ENCODE measurements at places on chromosomes 7 and 10.

GRCh38 chr7:149284343-149284742 is 22.3 kb downstream of the ZNF783 start:
- DNase-seq: no peak

DNA sequence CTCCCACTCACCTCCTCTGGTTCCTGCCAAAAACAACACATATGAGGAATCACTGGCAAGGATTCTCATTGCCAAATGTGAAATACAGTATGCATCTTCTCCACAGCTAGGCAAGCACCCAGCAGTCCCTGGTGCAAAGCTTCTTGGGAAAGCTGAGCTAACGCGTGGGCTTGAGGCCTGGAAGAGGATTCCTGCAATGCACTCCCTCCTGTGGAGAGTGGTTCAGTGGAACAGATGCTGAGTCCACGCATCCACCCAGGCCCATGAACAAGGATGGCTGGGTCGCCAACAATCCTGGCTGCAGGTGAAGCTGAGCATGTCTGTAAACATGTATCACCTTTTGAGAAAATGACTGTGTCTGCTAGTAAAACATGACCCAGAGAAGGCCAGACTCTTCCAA is 113.2 kb upstream of the CHST15 start:
- no peak for DNase-seq

- DNase-seq: no peak
These were observed 1.1 kb downstream of the ATG9B start for GRCh38 chr7:151023232-151023631.

DNA sequence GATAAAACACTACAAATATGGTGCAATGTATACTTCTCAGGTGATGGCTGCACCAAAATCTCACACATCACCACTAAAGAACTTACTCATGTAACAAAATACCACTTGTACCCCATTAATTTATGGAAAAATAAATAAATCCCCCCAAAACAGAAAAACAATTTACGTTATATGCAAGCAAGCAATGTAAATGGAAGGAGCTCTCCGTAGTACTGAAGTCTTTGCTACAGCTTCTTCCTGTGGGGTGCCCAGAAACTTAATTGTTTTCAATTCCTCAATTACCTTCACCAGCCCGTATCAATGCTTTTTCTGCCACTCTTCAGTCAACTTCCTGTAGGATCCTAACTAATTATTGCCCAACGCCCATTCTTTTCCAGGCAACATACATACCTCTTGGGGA is 138.1 kb downstream of the RELN start:
- DNase-seq: peak; percentile 31

DNA sequence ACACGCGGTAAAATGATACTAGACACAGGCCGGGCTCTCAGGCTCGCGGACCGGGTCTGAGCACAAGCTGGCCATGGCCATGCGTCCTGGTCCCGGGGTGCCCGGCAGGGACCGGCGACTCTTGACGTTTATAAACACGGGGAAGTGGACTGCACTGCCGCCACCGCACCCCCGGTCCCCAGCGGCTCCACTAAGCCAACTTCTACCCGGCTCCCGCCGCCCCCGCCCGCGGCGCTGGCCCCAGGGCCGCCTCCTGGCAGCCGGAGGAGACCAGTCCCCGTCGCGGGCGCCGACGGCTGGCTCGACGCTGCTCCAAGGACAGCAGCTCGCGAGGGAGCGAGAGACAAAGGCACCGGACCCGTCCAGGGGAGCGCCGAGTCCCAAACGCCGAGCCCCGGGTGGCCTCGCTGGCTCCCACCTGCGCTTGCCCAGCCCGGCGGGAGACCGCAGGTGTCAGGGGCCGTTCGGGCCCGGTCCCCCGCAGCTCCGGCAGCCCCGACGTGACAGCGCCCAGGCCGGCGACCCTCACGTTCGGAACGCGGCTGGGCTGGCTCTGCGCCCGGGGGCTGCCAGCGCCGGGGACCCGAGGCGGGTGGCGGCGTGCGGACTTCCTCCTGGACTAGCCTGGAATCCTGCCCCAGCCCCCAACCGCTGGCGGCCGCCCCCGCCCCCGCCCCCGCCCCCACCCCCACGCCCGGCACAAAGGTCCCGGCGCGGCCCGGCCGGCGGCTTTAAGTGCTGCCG is 517 bp downstream of the ITGB1 start:
- peak; percentile 71 for DNase-seq

DNA sequence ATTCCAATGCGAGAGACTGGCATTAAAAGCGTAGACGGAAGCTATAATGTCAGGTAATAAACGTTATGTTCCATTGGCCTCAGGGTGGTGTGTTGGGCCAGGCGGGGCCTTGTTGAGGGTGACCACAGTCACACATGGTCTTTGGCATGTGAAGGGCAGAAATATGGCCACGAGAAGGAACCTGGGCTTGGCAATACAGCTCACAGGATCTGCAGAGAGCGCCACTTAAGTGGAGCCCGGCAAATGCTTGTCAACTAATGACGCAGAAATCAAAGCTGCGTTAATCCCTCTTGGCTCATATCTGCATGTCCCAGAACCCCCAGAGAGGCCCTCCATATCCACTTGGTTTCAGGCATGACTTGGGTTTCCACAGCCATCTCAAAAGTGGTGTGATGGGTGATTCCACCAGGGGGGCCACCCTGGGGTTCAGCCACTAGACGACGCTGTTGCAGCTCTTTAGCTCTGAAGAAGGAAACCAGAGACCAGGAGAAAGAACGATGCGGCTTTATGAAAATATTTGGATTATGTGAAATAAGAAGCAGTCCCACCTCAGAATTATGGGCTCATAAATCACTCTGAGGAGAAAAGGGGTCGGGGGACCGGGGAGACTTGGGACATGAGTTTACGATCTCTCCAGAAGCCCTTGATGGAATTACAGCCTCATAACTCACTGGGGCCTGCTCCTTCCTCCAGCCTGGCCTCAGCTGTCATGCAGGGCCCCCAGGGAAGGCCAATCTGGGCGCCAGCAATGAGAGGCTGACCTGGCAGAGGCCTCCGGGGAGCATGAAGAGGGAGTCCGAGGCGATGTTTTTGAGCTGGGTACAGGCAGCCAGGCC is 462.5 kb downstream of the PLXNA4 start:
- DNase-seq: no peak

GRCh38 chr10:58773341-58773740 is 260.7 kb downstream of the BICC1 start:
- DNase-seq: no peak

GRCh38 chr7:127815631-127816145 is 163.7 kb downstream of the SND1 start:
- DNase-seq: no peak

DNA sequence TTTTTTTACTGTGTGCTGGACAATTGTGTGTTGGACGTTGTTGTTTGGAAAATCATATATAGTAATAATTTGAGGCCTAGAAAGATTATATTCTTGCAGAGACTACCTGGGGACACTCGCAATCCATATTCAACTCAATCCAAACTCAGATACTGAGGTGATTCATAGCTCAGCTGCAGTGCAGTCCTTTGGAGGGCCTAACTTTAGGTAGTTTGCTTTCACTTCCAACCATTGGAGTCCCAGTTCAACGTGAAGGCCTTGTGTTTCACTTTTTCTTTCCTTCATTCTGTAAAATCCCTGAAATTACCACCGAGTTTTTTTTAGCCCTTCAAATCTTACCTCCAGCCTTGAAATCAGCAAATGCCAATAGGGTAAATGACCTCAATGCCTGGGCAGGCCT is 32.3 kb downstream of the ATRNL1 start:
- no peak for DNase-seq

DNA sequence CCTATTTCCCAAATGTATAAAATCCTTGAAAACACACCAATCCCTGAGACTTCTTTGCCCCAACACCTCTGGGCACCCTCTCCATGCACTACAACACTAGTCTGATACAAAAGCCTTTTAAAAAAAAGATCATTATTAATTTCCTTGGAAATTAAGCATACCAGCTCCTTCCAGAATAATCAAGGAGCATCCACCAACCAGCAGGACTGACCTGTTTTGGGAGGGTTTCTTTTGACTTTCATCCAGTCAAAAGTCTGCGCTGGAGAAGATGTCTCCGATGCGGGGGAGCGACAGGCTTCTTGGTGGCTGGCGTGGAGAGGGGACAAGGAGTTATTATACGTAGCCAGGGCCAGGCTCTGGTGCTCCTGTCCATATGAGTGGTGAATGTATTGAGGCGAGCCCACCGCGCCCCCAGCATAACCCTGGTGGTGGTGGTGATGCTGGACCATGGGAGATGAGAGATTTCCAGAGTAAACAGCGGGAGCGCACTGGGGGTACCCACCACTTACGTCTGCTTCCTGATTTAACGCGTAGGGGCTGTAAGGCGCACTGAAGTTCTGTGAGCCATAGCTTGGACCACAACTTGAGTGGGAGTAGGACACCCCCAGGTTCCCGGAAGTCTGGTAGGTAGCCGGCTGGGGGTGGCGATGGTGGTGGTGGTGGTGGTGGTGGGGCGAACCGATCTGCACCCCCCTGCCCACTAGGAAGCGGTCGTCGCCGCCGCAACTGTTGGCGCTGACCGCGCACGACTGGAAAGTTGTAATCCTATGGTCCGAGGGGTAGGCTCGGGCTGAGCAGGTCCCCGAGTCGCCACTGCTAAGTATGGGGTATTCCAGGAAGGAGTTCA is 527 bp downstream of the HOXA1 start:
- DNase-seq: no peak

GRCh38 chr7:54349229-54349628 is 192.9 kb upstream of the VSTM2A start:
- DNase-seq: peak; percentile 77

DNA sequence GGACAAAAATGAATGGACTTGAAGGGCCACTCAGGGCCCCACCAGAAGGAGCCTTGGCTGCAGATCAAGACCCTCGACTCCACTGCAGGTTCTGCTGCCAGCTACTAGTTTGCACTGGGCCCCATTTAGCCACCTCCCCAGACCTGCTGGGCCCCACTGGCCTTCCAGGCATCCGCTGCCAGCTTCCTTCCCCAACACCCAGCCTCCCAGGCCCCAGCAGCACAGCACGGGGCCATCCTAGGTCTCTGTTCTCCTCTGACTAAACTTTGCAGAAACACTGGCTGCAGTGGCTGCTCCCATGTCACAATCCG is 277.4 kb upstream of the KLF14 start:
- peak; percentile 36 for DNase-seq

GRCh38 chr7:55063061-55063460 is 44.2 kb downstream of the EGFR start:
- DNase-seq: no peak

GRCh38 chr7:77830649-77831355 is 32.2 kb downstream of the PHTF2 start:
- no peak for DNase-seq

- no peak for DNase-seq
These were observed 11.2 kb upstream of the AKAP9 start for GRCh38 chr7:91929463-91929862.

GRCh38 chr7:36214608-36215456 is 61.8 kb downstream of the EEPD1 start:
- no peak for DNase-seq

- no peak for DNase-seq
These were observed 207.6 kb downstream of the AHR start for GRCh38 chr7:17506095-17506494.

DNA sequence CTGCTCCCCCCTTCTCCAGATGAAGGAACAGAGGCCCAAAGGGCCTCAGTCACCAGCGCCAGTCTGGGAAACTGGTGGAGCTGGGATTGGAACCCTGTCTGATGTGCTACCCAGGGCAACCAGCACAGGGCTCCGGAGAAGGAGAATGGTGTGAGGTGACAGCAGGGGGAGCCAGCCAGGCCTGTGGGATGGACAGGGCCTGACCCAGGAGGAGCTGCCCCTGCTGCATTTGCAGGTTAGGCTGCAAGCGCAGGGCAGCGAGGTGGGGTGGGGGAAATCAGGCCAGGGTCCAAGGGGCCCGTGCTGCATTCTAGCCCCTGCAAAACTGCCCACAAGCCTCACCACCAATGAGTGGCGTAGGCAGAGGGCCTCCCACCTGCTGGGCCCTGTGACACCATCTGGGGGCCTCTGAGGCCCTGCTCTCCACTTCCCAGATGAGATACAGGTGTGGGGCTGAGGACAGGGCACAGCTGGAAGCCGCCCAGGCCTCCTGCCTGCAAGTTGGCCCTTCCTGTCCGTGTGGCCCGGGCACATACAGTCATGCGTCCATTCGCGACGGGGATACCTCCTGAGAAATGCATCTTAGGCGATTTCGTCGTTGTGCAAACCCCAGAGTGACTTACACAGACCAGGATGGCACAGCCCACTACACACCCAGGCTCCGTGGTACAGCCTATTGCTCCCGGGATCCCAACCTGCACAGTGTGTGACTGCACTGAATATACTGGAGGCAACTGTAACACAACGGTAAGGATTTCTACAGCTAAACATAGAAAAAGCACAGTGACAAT is 45.3 kb downstream of the RASGEF1A start:
- no peak for DNase-seq

GRCh38 chr7:87574630-87575029 is 26.1 kb downstream of the ABCB1 start:
- DNase-seq: peak; percentile 38

GRCh38 chr10:131896403-131896802 is 4.4 kb upstream of the PPP2R2D start:
- DNase-seq: no peak

DNA sequence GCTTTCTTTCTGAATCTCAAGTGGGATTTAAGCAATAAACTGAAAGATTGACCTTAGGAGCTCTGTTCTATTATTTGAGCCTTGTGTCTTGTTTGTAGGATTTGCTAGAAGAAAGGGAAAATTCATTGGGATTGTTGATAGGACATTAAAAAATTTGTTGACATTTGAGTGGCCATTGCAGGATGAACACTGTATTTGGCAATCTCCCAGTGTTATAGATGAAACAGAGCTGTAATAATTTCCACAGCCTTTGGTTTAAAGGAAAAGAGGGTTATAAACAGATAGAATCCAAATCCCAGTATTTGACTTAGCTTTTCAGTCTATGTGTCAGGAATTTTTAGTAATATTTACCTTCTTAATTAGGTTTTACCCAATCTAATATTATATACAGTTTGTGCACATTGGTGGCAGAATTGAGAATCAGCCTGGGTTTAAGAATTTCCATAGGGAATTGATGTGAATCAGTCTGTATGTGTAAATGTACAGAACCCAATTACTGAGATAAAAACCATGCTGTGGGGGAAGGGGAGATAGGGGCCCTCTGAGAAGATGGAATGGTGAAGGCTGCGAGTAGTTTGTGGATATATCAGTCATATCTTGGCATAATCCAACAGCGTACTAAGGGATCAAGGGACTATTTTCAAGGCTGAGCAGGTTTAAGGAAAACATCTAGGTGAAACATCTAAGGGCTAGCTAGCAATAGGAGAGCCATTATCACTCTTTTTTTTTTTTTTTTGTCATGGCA is 6.5 kb downstream of the SGPL1 start:
- DNase-seq: no peak

- no peak for DNase-seq
These were observed 45.5 kb upstream of the BET1 start for GRCh38 chr7:94049615-94050014.

- no peak for DNase-seq
These were observed 32.1 kb downstream of the KMT2C start for GRCh38 chr7:152403726-152404125.

- DNase-seq: no peak
These were observed 209.6 kb downstream of the KIAA1217 start for GRCh38 chr10:24418532-24418931.
